Cortex of kidney (tissue), 1 donor: ENCODE measurements at places on chromosomes 6 and 20.
A peak's percentile ranks its signal among the peaks of the same experiment; 100 is the strongest.

- DNase-seq, result no peak
Observed at GRCh38 chr20:57108742-57109570, 157.5 kb downstream of the BMP7 start.

DNA sequence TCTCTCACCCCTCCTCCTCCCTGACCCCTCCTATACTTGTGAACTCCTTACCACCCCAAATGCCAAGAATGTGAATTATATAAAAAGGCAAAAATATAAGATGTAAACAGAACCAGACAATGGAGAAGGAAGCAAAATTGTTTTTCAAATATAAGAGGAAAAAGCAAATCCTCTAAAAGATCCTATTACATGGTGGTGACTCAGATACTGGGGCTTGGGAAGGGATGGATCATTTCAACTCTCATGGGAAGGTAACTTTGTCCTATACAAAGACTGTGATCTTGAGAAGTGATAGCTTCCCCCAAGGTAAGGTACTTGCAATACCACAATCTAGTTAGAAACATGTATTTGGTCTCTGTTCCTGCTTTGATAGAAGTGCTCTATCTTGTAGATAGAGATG, 24.6 kb upstream of the TNFRSF21 start:
- no peak for DNase-seq

DNA sequence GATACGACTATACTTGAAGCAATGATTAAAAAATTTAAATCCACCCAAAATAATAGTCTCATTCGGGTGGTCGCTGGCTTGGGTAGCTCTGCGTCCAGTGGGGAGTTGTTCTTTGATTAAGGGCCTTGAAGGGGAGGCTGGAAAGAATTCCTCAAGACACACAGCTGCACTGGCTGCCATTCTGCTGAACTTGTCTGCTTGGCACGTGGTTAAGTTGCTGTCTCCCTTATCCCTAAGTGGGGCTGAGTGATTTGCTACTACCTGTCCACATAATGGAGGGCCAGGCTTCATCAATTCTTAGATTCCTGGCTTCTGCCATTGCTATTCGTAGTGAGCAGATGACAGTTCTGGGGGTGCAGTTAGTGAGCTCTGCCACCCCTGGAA, 98.5 kb downstream of the GMPR start:
- DNase-seq, result no peak

- no peak for DNase-seq
Observed at GRCh38 chr6:72788188-72788587, 166.3 kb downstream of the KCNQ5 start.

DNA sequence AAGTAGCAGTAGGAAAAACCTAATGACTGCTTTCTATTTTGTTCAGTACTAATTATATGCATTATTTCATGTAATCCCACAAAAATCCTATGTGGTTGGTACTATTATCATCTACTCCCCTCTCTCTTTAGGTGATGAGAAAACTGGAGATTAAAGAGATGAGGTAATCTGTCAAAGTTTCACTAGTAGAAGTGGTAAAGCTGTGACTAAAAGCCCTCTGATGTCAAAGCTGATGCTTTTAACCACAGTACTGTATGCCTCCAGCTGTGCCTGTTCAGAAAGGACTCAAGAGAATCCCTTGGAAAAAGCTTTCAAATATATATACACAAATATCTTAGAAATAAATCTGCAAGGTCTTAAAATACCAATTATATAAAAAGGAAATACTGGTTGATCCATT, 38.0 kb downstream of the PHIP start:
- no peak for DNase-seq

DNA sequence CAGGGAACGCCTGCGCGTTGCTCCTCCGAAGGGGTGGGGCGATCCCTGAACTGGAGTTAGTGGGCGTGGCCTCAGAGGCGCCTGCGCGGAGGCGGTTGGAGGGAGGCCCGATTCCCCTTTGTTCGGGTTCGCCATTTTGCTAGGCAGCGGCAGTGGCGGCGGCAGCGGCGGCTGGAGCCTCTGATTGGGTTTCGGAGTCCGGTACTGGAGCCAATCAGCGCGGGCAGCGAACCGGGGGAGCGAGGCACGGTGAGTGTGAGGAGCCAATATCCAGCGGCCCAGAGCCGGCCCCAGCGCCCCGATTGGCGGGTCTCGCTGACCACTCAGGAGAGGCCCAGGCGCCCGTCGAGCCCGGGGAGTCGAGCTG, at the start of gene NFYA:
TSS of gene NFYA (plus strand) at position 139 of the 367 bp plus-strand sequence. CDS start 6,116 bp downstream, outside the sequence.
- peak; percentile 83 for DNase-seq

DNA sequence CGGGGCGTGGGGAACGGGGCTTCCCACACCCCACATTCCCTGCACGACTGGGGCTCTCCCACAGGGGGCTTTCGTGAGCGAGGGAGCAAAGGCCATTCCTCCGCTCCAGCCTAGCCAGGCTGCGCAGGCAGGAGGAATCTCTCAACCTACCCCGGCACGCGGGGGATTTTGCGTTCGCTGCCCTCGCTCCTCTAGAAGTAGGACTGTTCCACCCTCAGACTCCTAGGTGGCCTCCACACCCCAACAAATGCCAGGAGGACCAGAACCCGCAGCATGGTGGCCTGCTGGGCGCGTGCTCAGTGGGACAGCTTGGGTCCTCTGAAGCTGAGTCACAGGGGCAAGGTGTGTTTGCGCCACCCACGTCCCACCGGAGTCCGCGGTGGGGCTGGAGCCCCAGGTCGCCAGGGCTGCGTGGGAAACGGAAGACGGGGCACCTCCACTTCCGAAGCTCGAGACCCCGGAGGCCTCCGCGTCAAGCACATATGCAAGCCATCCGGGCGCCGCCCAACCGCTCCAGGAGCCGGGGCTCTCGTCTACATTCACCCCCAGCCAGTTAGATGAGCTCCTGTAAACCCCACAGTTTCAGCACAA, 1938.5 kb upstream of the DEFB115 start:
- DNase-seq, result no peak

- no peak for DNase-seq
Observed at GRCh38 chr6:106281661-106282060, 43.9 kb downstream of the ATG5 start.

GRCh38 chr20:21272279-21272678, 30.9 kb upstream of the XRN2 start:
- no peak for DNase-seq

DNA sequence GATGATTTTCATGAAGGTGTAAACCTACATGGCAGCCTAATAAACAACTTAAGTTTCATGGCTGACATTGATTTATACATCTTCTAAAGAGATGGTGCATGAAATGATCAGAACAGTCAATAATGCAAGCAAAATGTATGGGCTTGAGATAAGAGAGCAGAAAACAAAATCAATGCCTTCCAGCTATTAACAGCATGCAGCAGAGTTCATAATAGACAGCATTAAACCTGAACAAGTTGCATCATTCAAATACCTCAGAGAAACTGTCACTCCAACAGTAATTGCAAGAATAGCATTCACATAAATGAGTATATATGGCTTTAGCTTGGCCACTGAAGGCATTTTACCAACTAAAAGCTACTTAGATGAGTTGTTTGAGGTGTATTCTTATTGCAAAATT, 319.6 kb upstream of the ARID1B start:
- DNase-seq, result no peak

- DNase-seq, result no peak
Observed at GRCh38 chr20:2130683-2131082, 29.1 kb downstream of the STK35 start.

DNA sequence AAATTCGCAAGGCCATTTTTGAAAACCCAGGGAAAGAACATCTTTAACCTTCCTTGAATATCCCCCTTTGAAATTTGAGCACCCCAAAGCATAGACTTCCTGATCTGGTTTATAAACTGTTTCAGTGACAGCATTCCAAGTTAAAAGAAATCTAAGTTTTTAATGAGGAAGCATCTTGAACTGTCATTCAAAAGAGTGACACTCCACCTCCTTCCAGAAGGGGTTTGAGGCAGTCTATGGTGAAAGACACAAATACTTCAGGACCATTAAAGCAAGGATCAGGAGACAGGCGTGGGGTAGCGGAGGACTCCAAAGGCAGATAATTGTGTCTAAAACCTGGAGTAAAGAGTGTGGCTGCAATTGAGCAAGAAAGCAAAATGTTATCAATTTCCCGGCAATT, 691 bp downstream of the GHRH start:
- no peak for DNase-seq

DNA sequence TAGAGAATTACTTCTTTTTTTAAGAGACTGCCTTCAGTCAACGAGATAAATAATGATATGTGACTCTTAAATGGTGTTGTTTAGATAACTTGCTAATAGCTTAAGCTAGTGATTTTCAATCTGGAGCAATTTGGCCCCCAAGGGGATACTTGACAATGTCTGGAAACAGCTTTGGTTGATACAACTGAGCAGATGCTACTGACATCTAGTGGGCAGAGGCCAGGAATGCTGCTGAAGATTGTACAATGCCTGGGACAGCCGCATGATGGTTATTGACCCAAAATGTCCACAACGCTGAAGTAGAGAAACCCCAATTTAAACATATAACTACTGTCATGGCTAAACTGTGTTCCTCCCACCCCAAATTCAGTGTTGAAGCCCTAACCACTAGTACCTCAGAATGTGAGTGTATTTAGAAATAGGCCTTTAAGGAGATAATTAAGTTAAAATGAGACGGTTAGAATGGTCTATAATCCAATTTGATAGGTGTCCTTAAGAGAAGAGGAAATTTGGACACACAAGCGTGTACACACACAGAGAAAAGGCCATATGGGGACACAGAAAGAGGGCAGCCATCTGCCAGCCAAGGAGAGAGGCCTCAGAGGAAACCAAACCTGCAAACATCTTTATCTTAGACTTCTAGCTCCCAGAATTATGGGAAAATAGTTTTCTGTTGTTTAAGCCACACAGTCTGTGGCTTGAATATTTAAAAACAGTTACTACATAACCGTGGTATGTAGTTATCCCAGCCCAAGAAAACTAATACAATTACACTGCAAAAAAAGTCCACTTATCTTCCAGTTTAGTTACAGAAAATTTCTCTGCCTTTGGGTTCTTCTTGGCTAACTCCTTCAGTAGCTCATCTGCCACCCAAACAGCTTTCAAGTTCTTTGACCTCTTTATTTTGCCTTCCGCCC, 22.2 kb downstream of the RWDD2A start:
- DNase-seq, result no peak

DNA sequence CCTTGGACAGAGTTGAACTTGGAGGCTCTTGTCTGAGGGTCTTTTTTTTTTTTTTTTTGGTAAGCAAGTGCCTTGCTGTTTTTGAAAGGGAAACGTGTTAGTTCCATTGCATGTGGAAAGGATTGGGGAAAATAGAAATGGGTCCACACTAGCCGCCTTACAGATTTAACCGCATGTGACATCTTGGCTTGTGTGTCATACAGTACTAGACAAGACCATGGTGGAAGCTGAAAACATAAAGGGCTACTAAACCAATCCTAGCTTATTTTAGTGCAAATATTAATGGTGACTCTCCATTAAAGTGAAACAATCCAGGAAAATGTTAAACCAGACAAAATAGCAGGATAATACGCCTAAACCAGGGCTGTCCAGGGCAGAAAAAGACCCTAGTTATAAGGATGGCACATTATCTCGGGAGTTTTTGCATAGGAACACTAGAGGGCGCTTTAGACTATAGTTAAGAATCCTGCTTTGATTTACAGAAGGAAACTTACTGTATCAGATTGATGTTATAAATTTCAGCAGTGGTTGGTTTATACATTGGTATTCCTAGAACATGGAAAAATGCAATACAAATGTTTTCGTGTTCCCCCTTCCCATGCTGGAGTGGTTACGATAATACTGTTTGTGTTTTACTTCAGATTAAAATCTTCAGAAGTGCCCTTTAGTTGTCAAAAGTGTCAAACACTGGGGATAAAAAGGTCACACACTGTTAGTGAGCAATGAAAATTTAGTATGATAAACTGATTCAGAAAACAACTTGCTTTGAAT, 59.8 kb upstream of the DEK start:
- no peak for DNase-seq

DNA sequence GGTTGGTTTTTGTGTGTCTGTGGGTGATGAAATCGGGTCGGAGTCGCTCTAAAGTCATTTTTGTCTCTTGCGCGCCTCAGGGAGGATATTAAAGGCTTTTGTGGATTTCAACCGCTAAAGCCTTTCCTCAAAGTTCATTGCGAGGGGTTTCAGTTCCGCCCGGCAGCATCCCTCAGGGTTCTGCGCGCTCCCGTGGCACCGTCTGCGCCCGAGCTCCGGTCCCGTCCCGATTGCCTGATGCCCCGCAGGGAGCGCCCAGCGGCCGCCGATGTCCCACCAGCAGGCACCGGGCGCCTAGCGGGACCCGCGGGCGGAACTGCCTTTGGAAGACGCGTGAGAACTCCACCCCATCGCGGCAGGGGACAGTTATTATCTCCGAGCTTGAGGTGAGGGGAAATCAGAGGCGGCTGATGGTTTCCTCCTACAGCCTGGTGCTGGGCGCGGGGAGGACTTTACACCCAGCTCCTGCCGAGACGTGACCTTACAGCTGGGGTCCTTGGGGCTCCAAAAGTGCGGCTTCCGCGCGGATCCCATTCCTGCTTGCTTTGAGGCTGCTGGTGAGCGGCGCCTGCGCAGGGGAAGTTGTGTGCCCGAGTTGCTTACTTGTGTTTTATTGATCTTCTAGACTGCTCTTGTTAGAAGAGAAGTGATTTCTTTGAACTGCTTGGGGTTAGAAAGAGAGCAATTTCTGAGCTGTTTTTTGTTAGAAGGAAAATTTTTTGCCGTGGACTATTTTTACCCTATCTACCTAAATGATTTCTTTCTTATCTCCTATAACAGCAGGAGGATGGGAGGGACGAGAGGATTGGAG, 27.1 kb downstream of the ULBP1 start:
- DNase-seq, result no peak

GRCh38 chr20:24469116-24469893, at the start of gene SYNDIG1:
TSS of gene SYNDIG1 (plus strand) at chr20:24469629. CDS start at chr20:24543098, 73,469 bp downstream.
- no peak for DNase-seq

GRCh38 chr20:44069203-44070011, 117.6 kb downstream of the JPH2 start:
- DNase-seq, result no peak

GRCh38 chr6:79863566-79863965, 83.8 kb downstream of the ELOVL4 start:
- DNase-seq, result no peak

- DNase-seq, result no peak
Observed at GRCh38 chr20:58576603-58576970, 61.4 kb upstream of the APCDD1L start.

GRCh38 chr6:56691814-56692213, 49.1 kb upstream of the DST start:
- no peak for DNase-seq
